Cortex of kidney (tissue), 1 donor: ENCODE measurements at places on chromosomes 12 and 14.

DNA sequence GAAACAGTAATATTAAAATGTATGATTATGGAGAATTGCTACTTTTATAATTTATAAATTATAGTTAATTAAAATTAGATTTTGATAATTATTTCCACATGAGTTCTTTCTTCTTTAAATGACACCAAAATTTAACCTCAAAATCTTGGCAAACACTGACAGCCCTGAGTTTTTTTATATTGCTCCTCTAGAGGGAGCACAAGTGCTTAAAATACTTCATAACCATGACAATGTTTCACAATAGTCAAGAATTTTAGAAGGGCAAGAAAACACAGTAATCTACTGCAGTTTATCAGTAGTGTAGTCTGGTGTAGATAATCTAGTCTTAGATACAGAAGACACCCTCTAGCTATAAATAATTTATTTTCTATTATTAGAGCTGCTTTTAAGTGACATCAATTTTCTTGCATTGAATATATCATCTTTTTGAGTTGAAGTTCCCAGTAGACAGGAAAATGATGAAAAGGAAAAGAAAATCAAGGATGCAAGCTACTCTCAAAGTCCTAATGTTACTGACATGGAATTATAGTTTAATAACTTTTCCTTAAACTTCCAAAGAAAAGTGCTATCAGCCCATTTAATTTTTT is 14.3 kb upstream of the PTGER2 start:
- DNase-seq: no peak

DNA sequence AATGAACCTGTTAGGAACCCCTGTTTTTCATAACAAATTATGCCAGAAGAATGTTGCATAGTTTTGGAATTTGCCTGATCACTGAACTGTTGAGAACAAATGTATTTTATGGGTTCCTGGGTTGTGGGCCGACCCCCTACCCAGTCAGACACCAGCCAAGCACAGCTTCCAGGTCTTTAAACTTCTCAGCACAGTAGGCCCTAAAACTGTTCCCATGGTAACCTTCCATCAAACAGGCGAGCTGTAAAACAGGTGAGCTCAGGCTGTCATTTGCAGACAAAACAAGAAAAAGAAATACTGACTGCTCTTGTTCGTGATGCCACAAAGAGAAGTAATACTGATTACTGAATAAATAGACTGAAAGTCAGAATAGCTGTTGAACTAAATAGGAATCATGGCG is 147.0 kb downstream of the PTPRO start:
- no peak for DNase-seq

- no peak for DNase-seq
Measured at GRCh38 chr12:105048315-105048714, 35.9 kb downstream of the ALDH1L2 start.

GRCh38 chr12:53735556-53735955 is 8.3 kb upstream of the CALCOCO1 start:
- DNase-seq: no peak

GRCh38 chr14:105497671-105498429 is 6.8 kb downstream of the TEDC1 start:
- DNase-seq: no peak

DNA sequence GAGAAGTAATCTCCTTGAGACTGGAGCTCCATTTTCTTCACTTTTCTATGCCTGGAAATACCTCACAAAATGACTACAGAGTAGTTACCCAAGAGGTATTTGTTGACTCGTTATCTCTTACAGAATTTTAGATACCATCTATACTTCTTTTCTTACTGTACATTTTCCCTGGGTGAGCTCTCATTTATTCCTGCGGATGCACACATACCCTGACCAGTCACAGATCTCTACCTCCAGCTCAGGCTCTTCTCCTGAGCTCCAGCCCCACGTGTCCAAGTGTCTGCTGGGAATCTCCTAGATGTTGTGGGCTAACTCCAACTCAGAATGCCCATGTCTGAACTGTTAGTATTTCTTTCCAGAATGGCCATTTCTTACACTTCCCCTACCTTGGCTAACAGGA is 403.1 kb downstream of the RAD51B start:
- no peak for DNase-seq

DNA sequence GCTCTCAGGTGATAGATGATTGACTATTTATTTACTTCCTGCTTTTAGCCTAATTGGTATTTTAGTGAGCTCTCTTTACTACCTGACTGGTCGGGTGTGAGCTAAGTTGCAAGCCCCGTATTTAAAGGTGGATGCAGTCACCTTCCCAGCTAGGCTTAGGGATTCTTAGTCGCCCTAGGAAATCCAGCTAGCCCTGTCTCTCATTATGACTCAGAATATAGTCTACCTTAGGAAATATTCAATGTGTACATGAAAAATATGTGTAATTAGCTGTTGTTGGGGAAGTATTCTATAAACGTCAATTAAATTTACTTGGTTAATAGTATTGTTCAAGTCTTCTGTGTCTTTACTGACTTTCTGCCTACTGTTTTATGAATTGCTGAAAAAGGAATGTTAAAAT is 306.9 kb upstream of the DIO2 start:
- DNase-seq: no peak

- no peak for DNase-seq
Measured at GRCh38 chr12:96347130-96347699, 53.0 kb downstream of the CDK17 start.

DNA sequence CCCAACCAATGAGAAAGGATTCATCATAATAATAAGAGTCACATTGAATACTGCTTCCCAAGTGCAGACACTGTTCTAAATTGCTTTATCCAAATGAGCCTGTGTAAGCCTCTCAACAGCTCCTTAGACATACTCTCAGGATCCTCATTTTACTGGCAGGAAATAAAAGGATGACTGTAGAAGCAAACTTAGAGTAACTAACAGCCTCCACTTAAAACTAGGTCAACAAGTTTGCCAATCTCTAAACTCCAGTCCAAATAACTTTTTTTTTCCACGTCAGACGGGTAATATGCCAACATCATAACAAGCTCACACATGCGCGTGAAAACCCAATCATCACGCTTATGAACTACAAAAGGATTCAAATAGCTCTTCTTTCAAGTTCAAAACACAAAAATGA is 15.3 kb upstream of the DPF3 start:
- no peak for DNase-seq

GRCh38 chr12:7634561-7634960 is 31.1 kb downstream of the APOBEC1 start:
- DNase-seq: no peak

GRCh38 chr14:61652526-61653262 is 42.6 kb upstream of the HIF1A start:
- no peak for DNase-seq

- DNase-seq: no peak
Measured at GRCh38 chr14:22541721-22542120, 47.3 kb downstream of the DAD1 start.

DNA sequence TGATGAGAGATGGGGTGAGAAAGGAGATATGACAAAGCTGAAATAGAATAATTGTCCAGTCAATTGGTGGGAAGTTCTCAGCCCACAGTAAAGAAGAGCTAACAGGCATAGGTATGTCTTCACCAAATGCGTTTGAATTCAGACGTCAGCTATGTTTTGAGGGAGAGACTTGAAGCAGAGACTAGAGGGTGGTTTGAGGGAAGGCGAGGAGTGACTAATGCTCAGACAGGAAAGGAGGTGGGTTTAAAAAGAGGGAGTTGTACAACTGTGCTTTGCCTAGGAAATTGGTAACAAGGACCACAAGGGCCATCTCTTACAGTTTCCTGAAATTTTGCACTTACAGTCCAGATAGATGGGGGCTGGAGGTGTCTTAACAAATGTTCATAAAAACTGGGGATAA is 6.4 kb downstream of the JKAMP start:
- no peak for DNase-seq
